ENCODE measurements at places on chromosomes 12 and 14.

- no peak for DNase-seq
These were observed 35.0 kb upstream of the FUT8 start for GRCh38 chr14:65377576-65377975.

GRCh38 chr14:49653508-49653907 is 18.5 kb upstream of the DNAAF2 start:
- no peak for DNase-seq

DNA sequence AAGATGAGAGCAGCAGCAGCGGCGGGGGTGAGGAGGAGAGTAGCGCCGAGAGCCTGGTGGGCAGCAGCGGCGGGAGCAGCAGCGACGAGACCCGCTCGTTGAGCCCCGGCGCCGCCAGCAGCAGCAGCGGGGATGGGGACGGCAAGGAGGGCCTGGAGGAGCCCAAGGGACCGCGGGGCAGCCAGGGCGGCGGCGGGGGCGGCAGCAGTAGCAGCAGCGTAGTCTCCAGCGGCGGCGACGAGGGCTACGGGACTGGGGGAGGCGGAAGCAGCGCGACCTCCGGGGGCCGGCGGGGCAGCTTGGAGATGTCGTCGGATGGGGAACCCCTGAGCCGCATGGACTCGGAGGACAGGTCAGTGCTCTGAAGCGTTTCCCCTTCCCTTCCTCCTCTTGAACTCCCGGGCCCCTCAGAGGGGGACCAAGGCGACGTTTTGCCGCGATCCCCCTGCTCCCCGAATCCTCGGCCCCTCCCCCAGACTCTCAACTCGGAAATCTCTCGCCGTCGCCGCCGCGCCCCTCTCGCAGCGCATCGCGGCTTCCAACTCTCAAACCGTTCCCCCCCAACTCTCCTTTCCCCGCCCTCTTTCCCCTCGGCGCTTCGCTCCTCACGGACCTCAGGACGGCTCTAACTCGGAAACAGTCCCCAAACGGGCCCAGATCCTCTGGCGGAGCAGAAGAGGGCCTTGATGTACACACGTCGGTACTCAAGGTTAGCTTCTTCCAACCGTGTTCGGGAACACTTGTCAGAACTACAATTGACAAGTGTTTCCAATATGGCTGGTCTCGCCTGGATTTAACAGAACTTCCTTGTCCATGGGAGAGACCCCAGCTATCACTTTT is 947 bp downstream of the AEBP2 start:
- peak; percentile 46 for DNase-seq

GRCh38 chr12:101697930-101698799 is 725 bp downstream of the CHPT1 start:
- DNase-seq = peak; percentile 20

GRCh38 chr12:100164153-100164704 is 21.6 kb upstream of the BLTP3B start:
- DNase-seq = no peak

DNA sequence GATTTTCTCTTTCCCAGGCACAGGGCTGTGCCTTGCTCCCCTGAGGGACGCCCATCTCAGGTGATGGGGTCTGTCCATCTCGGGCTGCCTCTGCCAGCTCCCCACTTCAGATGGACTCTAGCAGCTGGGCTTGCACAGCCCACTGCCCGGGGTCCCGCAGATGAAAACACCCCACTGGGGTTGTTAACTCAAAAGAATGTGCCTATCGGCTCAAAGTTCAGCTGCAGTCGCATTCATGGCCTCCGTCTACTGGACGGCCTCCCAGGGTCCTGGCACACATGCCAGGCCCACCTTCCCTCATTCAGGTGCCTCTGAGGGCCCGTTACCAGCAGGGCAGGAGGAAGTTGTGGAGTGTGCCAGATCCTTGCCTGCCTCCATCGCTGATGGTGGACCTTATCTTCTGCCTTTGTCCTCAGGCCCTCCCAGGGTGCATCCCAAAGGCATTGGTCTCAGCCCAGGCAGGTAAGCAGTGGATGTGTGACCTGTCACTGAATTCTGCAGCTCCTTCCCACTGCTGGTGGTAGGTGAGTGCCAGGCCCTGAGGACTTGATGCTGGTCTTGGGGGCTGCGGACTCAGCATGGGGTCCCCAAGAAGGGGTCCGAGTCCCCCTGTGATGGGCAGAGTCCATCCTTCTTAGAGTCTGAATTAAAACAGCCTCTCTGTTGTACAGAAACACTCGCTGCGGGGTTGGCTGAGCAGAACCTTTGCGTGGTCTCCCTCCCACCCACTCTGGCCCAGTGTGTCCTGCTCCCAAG is 324.6 kb upstream of the DIO3 start:
- no peak for DNase-seq

DNA sequence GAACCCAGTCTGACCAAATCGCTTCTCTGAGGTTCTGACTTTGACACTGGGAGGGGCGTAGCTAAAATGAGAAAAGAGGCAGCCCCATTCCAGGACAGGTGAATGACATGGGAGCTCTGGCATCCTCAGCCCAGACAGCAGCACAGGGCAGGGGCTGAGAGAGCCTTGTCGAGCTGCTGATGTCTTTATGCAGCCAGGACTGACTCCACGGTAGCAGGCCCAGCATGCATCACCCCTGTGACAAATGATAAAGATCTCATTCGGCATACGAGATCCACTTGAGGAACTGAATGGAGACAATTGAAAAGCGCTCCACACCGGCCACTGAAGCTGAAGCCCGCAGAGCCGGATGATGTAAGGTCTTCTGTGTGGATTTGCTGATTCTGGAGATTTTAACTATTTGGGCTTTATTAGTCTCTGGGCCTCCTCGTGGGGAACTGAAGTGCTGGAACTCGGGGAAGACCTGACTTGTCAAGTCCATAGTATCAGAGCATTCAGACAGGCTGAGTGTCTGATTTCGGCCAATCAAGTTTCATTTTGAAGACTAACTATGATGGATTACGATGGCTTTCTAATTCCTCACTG is 56.9 kb upstream of the MAP1LC3B2 start:
- no peak for DNase-seq

DNA sequence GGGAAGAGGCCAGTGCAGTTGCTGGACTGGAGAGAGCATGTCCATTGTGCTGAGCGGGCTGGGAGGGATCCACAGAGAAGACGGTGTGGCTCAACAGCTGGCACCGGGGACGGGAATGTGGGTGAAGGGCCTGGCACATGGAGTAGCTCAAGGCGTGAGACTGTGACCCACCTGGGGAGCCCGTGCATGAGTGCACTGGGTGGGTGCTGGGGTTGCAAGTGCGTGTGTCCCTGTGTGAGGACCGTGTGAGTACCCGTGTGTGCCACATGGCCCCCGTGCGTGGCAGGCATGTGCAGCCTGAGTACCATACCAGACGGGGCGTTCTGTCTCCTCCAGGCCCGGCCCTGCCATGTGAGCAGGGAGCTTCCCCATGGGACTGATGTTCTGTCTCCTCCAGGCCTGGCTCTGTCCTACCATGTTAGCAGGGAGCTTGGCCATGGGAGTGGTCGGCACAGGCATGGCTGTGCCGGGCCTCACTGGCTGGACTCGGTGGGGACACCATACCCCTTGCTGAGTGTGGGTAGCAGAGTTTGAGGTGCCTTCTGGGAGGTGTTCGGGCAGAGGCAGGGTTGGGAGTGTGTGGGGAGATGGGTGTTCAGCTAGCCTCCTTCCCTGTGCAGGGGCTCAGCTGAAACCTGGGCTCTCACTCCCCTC is 234.4 kb downstream of the TMEM121 start:
- DNase-seq = no peak

- DNase-seq = no peak
These were observed 302.8 kb downstream of the FSCB start for GRCh38 chr14:44204061-44204835.

DNA sequence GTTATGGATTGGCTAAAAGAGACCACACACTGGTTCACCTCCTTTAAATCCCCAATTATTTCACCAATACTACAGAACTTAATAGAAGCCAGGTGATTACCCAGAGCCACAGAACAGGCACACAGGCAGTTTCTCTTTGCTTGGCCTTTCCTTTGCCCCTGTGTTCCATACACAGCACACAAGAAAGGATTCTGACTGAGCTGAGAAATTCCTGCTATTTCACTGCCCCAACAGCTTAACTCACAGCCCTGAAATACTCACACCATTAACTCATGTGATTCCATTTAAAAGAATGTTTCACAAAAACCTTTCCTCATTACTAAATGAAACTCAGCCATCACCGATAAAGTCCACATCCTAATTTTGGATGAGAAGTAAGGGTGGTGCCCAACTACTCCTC is 133.6 kb downstream of the MED13L start:
- DNase-seq = no peak

DNA sequence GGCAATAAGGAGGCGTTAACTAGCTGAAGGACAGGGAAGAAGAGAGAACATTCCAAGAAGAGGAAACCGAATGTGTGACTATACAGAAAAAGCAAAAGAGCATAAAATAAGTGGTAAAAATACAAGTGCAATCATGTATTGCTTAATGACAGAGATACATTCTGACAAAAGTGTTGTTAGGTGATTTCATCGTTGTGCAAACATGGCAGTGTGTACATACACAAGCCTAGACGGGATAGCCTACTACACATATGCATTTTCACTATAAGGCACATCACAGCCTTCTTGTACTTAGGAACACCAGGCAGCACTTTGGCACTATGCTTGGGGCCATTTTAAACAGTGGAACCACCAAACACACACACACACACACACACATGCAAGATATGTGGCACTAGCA is 299.3 kb downstream of the BCAT1 start:
- no peak for DNase-seq

GRCh38 chr14:82757776-82758175 is 1224.1 kb upstream of the SEL1L start:
- peak; percentile 8 for DNase-seq

GRCh38 chr12:12069821-12070548 is 754 bp upstream of the BCL2L14 start:
- no peak for DNase-seq

DNA sequence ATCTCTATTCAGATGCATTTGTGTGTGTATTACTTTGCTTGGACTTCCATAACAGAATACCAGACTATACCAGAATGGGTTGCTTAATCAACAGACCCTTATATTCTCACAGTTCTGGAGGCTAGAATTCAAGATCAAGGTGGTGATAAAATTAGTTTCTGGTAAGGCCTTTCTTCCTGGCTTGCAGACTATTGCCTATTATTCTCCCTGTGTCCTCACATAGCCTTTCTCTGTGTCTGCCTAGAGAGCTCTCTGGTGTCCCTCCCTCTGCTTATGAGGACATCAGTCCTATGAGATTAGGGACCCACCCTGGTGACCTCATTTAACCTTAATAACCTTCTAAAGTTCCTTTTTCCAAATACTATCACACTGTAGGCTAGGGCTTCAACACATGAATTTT is 106.0 kb downstream of the FAR2 start:
- no peak for DNase-seq
